ENCODE measurements at places on chromosomes 7 and 10.

- no peak overlapping the region for H3K27ac ChIP-seq
- H3K4me3 ChIP-seq, result no peak overlapping the region
- peaks cover 4% of the 10 kb centered on the region for H3K27me3 ChIP-seq
- DNase-seq, result no peak
- no peaks in the 10 kb centered on the region for H3K4me1 ChIP-seq
- no peaks in the 10 kb centered on the region for H3K36me3 ChIP-seq
Measured at GRCh38 chr7:154744861-154745258, 258.1 kb downstream of the PAXIP1 start.

GRCh38 chr7:2120251-2120660 lies 112.5 kb downstream of the MAD1L1 start:
- H3K4me3 ChIP-seq, result no peak overlapping the region
- no peak for DNase-seq
- no peak overlapping the region for H3K27ac ChIP-seq
- peaks cover 22% of the 10 kb centered on the region for H3K4me1 ChIP-seq
- H3K36me3 ChIP-seq, result peaks cover 4% of the 10 kb centered on the region

DNA sequence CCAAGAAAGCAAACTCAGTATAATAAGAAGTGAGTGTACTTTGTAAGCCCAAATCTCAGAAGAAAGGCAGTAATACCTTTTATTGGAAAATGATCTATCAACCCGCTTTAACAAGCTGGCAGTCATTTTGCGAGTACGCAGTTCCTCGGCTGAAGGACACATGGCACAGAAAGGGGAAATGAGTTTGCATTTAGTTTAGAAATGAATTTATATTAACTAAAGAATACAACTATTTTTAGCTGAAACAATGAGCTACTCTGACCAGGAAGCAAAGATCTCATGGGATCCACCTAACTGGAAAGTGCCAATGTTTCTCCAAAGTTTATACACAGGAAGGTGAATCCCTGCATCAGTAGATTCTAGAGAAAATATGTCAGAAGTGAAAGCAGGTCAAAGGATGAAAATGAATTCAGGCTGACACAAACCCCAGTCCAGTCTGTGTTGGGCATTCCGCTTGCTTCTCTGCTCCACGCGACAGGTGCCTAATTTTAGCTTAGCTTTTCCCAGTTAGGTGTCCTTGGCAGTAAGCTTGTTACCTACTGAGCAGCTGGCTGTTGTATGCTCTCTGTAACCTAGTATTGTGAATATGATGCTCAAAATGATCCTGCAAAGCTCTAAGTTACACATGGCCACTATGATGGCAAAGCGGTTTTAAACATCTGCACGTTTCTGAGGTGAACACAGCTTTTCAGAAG lies 112.8 kb downstream of the LARP4B start:
- no peaks in the 10 kb centered on the region for H3K27me3 ChIP-seq
- H3K4me3 ChIP-seq, result no peak overlapping the region
- no peaks in the 10 kb centered on the region for H3K4me1 ChIP-seq
- no peak overlapping the region for H3K27ac ChIP-seq
- peaks cover 48% of the 10 kb centered on the region for H3K36me3 ChIP-seq

DNA sequence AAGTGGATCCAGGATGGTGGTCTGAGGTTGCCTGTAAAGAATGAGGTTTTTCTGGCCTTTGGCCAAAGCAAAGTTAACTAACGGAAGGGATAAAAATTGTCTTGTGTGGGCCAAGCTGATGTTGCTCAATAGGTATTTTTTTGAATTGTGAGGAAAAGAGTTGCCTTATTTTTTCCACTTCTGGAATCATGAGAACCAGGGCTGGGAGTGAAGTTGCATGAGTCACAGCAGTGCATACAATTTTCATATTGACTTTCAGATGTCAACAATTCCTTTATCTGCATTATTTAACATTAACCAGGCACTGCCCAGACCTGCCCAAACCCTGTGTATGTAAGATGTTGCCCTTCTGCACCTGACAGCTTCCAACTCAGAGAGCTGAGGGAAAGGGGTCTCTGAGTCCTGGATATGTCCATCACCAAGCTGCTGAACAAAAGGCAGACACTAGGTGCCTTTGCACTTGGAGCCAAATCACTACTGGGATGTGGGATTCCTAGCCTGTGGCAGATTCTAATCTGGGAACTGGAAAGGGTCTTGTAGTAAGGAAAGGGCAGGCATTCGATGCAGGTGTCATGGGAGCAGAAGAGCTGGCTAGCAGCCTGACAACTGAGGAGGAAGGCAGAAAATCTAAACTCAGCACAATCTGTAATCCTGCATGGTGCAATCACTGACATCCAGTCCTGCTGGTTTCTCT lies 52.3 kb upstream of the SLC35B4 start:
- H3K4me3 ChIP-seq, result no peak overlapping the region
- DNase-seq, result peak; percentile 87
- H3K36me3 ChIP-seq, result no peaks in the 10 kb centered on the region
- no peaks in the 10 kb centered on the region for H3K27me3 ChIP-seq
- peak overlapping the region; percentile 41 for H3K27ac ChIP-seq
- H3K4me1 ChIP-seq, result peaks cover 65% of the 10 kb centered on the region

GRCh38 chr7:2663121-2663886 lies 24.7 kb upstream of the AMZ1 start:
- peak; percentile 64 for DNase-seq
- H3K36me3 ChIP-seq, result peaks cover 5% of the 10 kb centered on the region
- H3K4me3 ChIP-seq, result no peak overlapping the region
- peak overlapping the region; percentile 54 for H3K27ac ChIP-seq
- H3K4me1 ChIP-seq, result peaks cover 46% of the 10 kb centered on the region

DNA sequence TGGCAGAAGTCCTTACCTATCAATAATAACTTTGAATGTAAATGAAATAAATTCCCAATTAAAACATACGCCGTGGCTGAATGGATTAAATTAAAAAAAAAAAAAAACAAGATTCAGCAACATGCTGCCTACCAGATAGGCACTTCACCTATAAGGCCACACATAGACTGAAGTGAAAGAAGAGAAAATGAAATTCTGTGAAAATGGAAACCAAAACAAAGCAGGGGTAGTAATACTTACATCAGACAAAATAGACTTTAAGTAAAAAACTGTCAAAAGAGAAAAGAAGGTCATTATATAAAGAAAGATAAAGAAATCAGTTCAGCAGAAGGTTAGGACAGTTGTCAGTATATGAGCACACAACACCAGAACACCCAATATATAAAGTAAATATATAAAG lies 55.3 kb downstream of the TCAF1 start:
- H3K4me1 ChIP-seq, result no peaks in the 10 kb centered on the region
- no peak overlapping the region for H3K27ac ChIP-seq
- H3K36me3 ChIP-seq, result no peaks in the 10 kb centered on the region
- H3K4me3 ChIP-seq, result no peak overlapping the region
- no peak for DNase-seq

GRCh38 chr10:103787331-103787730 lies 68.0 kb downstream of the SH3PXD2A start:
- no peak for DNase-seq
- H3K27ac ChIP-seq, result no peak overlapping the region
- H3K27me3 ChIP-seq, result no peaks in the 10 kb centered on the region
- peaks cover 70% of the 10 kb centered on the region for H3K4me1 ChIP-seq
- H3K36me3 ChIP-seq, result peaks cover 52% of the 10 kb centered on the region

DNA sequence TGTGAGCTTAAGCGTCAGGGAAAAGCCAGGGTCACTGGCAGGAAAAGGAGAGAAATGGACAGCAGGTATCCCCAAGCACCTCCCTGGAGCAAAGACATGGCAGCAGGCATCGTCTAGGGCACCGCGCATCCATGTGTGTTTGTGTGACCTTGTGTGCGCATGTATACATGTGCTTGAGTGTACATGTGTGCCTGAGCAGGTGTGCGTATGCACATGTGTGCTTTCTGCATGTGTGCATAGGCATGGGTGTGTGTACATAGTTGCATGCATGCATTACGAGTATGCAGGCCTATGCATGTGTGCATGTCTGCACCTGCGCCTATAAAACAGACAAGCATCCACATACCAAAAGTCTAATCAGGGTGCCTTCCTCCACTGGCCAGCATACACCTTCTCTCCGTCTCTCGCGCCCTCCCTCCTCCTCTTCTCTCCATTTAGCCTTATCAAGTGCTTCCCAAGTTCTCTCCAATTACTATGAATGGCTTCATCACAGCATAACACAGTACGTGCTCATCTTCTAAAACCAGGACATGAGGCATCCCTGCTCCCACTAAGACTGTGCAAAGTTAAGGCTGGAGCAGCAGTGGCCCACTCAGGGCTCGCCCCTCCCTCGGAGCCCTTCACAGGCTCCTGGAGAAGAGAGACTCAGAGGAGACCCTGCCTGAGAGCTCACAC lies 30.6 kb downstream of the RASGEF1A start:
- no peak overlapping the region for H3K4me3 ChIP-seq
- H3K27me3 ChIP-seq, result peaks cover under 1% of the 10 kb centered on the region
- no peaks in the 10 kb centered on the region for H3K4me1 ChIP-seq

DNA sequence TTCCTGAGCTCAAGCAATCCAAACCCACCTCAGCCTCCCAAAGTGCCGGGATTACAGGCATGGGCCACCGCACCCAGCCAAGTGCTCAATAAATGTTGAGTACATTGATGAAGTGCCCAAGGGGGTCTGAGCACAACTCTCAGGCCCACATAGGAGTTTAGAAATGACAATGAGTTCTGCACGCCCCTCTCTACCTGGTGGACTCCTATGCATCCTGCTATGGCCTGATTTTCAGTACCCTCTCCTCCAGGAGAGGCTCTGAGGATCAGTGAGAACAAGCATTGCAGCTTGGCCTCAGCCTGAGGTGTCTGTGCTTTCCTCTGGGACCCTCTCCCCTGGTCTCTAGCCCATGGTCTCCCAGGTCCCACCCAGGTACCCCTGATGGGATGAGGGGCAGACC lies 20.9 kb upstream of the GRIFIN start:
- no peak for DNase-seq
- no peak overlapping the region for H3K27ac ChIP-seq
- no peaks in the 10 kb centered on the region for H3K4me1 ChIP-seq

Data from HepG2 (cell line).